HuH-7 (cell line): ENCODE measurements at places on chromosomes 5 and 9.

DNA sequence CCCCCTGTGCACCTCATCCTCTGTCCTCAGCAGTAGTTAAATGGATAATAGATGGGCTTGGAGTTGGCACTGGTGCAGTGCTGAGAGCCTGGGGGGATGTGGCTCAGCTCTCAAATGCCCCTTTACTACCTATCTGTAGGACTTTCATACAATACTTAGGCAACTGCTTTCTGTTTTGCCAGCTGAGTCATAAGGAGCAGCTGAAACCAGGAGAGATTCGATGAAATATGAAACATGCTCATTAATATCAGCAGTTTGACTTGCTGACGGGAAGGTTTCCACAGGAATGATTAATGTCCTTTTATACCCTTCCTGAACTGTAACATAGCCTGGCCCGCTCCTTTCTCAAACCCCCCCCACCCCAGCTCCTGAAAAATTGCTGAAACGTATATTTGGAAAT, 142.6 kb downstream of the SAXO1 start:
- no peak for DNase-seq

GRCh38 chr5:141969783-141970771, 1.2 kb downstream of the RNF14 start:
- no peak for DNase-seq

- DNase-seq = peak; percentile 59
Measured at GRCh38 chr9:35051069-35051967, 21.1 kb downstream of the VCP start.

GRCh38 chr5:118435131-118435530, 553.2 kb downstream of the DTWD2 start:
- no peak for DNase-seq
